ENCODE measurements at places on chromosomes 11 and 22. TPM values are rescaled to one million over a fixed set of nuclear protein-coding genes. Genes with fewer than 3 reads are reported as not detected.

The JHY gene
- 1.7 TPM for total RNA-seq

The PRMT3 gene
- total RNA-seq = 22.4 TPM

The THRSP gene
- not detected for total RNA-seq

The APLNR gene
- total RNA-seq = not detected

The TESMIN gene
- total RNA-seq = 0.87 TPM

The GGT5 gene
- total RNA-seq = 1.9 TPM

The HOATZ gene
- under 0.01 TPM for total RNA-seq

The CASP5 gene
- not detected for total RNA-seq

The PRAME gene
- total RNA-seq = not detected

The GGTLC3 gene
- total RNA-seq = not detected

The C11orf42 gene
- not detected for total RNA-seq

The PLEKHA7 gene
- total RNA-seq = not detected
